Mesothelial cell of epicardium (in vitro differentiated cells): ENCODE measurements at places on chromosomes 6 and 20. TPM values are rescaled to one million over a fixed set of nuclear protein-coding genes. Genes with fewer than 3 reads are reported as not detected.

OPRM1 gene
- not detected in 3 replicates for total RNA-seq

SLC12A5 gene
- 6.9 to 9.1 TPM (median 7.7 TPM) in 3 replicates for total RNA-seq

PDYN gene
- not detected in 3 replicates for total RNA-seq

SLA2 gene
- total RNA-seq: 0.16 to 0.18 TPM (median 0.18 TPM) in 3 replicates

RRBP1 gene
- total RNA-seq: 211 to 212 TPM (median 211 TPM) in 3 replicates

CLVS2 gene
- total RNA-seq: 0.11 to 0.27 TPM (median 0.24 TPM) in 3 replicates

CST2 gene
- 1.2 to 1.7 TPM (median 1.5 TPM) in 3 replicates for total RNA-seq

C6orf58 gene
- 0.18 to 0.51 TPM (median 0.38 TPM) in 3 replicates for total RNA-seq

SEC23B gene
- total RNA-seq: 33.1 to 38.0 TPM (median 35.2 TPM) in 3 replicates
